Activated CD8-positive, alpha-beta memory T cell treated with anti-CD3 and anti-CD28 coated beads, Interleukin-2, amount 10 ng/mL, durations not matched to agents 7 days and 5 days (primary cell): ENCODE measurements at places on chromosomes 6 and 20. TPM values are rescaled to one million over a fixed set of nuclear protein-coding genes. Genes with fewer than 3 reads are reported as not detected.

DNA sequence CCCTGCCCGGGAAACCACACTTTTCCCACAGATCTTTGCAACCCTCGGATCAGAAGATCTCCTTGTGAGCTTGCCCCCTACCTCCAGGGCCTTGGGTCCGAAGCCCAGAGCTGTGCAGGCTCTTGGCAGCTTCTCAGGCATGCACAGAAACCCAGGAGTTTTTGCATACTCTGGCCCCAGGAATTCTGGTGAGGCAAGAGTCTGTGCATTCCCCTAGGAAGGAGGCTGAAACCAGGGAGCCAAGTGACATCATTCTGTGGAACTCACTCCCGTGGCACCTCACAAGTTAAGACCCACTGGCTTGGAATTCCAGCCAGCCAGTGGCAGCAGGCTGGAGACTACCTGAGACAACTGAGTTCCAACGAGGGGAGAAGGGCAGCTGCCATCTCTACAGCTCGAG is 100.1 kb downstream of the TNFRSF21 start:
- no peak for DNase-seq

HLA-DRA gene
- total RNA-seq, result 313 TPM

DNA sequence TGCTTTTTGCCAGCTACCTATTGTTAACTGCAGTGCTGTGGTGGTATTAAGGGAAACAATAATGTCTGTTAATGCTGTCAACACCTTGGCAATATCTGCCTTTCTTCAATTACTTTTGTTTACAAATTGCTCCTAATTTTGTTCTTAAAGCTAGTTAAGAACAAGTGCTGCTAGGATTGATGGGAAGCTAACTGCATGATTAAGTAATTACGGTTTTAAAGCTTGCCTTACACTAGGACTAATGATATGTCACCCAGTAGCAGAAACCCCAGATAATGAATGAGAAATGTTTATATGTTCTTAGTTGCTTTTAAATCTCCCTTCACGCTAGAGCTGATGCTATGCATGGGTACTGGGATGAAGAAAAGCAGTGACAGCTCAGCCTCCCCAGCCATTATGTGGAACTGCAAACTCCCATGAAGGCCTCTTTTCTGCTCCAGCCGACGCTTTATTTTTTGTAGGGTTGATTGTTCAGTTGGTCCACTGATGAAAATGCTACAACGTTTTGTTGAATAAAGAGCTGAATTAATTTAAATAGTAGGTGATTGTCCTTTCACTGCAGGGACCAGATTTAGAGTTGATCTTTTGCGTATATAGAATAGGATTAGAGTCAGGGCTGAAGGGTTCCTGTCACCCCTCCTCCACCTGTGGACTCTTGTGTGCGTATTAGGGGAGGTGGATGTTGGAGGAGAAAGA is 610.5 kb downstream of the TFAP2B start:
- DNase-seq, result no peak

TUBE1 gene
- 28.7 TPM for total RNA-seq
